Activated CD8-positive, alpha-beta memory T cell treated with anti-CD3 and anti-CD28 coated beads for 1 hour (primary cell): ENCODE measurements at places on chromosomes 5 and 9.

- no peak for DNase-seq
These were observed 47.6 kb downstream of the THBS4 start for GRCh38 chr5:80082731-80083100.

GRCh38 chr9:11142965-11143738 lies 530.4 kb upstream of the PTPRD start:
- no peak for DNase-seq

- DNase-seq, result no peak
These were observed 348.5 kb upstream of the RIOK2 start for GRCh38 chr5:97531549-97531948.

GRCh38 chr5:165616490-165617405 lies 2111.3 kb downstream of the MAT2B start:
- DNase-seq, result no peak
